ENCODE measurements at places on chromosomes 6 and 20. TPM values are rescaled to one million over a fixed set of nuclear protein-coding genes. Genes with fewer than 3 reads are reported as not detected.

Gene C20orf141
- total RNA-seq = not detected

Gene QRSL1
- total RNA-seq = 11.6 TPM

GRCh38 chr6:156564807-156565149 lies 212.4 kb upstream of the ARID1B start:
- no peak for DNase-seq

GRCh38 chr6:75430631-75431325 lies 62.8 kb downstream of the FILIP1 start:
- DNase-seq = no peak
